ENCODE measurements at places on chromosomes 3 and 15.

DNA sequence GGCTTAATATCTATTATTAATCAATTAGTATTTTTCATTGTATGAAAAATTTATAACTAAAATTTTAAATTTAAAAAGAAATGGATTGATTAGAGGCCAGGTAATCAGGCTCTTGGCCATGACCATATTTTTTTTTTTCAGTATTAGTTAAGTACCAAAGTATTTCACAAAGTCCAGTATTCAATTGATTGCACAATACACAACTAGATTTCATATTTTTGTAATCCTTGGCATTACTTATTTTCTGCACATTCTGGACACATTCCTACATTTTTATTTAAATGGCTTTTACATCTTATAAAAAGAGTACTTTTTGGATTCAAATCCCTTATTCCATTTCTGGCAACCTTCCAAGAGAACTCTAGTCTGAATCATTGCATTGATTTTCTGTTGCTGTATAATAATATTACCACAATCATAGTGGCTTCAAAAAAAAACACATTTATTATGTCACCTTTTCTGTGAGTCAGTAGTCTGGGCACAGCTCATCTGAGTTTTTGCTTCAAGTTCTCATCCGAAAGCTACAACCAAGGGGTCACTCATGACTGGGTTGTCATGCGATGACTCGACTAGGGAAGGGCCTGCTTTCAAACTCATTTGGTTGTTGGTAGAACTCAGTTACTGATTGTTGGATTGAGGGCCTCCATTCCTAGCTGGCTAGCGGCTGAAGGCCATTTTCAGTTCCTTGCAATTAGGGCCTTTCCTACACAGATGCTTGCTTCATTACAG lies 90.7 kb downstream of the CNTN6 start:
- DNase-seq: no peak

DNA sequence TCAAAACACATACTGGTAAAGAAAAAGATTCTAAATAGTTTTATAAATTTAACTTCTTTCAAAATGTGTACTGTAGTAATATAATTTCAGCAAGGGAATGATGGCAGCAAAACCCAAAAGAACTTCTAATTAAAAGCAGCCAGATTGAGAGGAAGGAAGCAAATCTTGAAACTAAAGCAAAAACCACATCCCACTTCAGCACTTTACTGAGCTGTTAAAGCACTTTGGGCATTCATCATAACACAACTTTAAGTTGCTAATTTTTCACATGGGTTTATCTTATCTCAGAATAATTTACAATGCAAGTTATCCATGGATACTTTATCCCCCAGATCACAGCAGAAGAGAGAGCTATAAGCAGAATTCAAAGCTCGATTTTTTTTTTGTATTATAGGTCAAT lies 6.0 kb downstream of the RFC4 start:
- no peak for DNase-seq

DNA sequence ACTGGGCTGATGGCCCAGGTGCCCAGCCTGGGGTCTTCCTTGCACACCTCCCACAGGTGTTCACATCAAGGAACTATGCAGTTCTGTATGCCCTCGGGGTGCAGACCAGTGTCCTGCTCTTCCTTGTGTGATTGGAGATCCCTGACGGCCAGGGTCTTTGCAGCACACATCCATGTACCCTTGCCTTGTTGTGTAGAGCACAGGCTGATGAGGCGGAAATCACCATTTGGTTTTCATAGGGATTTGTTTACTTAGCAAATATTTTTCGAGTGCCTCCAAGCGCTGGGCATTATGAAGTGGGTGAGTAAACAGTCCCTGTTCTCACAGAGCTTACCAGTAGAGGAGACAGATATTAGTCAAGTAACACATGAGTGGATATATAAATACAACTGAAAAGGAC lies 209.3 kb upstream of the UMPS start:
- peak; percentile 97 for DNase-seq

- peak; percentile 31 for DNase-seq
Measured at GRCh38 chr3:185912929-185913901, 24.6 kb downstream of the TRA2B start.

GRCh38 chr3:38084334-38085310 lies 45.6 kb downstream of the DLEC1 start:
- no peak for DNase-seq

DNA sequence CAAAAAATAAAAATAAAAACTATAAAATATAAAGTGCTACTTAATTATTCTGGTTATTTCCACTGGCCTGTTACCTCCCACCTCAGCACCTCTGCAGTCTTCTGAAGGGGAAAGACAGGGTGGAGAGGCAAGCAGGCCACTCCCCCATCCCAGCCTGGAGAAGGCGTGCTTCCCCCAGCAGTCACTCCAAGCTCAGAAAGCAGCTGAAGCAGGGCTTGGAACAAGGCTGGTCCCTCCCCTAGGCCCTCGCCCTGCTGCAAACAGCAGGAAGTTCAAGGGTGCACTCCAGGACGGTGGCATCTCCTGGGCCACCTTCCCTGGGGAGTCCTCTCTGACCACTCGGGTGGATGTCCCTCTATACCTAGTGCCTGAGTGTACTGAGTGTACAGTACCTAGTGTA lies 21.4 kb downstream of the CACNA2D2 start:
- peak; percentile 0 for DNase-seq

DNA sequence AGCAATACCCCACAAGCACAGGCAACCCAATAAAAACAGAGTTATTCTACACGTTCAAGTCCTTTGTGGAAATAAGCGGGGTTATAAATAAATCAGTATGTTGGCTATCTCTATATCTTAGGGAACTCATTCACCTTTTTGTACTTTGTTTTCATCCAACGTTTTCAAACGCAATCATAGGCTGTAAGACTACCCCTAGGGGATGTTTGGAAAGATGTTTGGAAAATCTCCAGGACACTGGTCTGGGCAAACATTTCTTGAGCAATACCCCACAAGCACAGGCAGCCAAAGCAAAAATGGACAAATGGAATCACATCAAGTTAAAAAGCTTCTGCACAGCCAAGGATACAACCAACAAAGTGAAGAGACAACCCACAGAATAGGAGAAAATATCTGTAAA lies 70.1 kb downstream of the CLDN11 start:
- DNase-seq: no peak

GRCh38 chr3:14861031-14861430 lies 42.3 kb downstream of the FGD5 start:
- DNase-seq: no peak

DNA sequence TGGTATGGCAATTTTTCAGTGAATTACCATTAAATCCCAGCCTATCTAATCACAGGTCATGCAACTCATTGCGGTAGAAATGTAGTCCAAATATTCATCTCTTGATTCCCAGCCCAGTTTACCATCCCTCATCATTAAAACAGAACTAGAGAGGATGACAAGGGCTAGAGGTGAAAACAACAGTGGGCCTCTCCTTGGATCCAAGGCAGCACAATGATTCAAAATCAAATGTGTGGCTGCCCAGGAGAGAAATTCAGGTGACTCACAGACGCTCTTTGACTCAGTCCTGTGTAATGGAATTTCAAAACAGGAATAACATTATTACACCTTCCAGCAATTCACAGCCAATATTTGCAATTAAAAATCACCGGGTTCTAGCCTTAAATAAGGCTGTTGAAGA lies 246.5 kb downstream of the TBL1XR1 start:
- DNase-seq: no peak

- DNase-seq: no peak
Measured at GRCh38 chr3:128495435-128495970, 2.5 kb upstream of the GATA2 start.

- DNase-seq: no peak
Measured at GRCh38 chr15:42576776-42577175, 1.4 kb downstream of the STARD9 start.

- DNase-seq: peak; percentile 69
Measured at GRCh38 chr15:35078221-35078915, 6.7 kb downstream of the NANOGP8 start.

GRCh38 chr15:40307421-40308211 lies at the start of gene PLCB2:
Gene PLCB2, minus strand, starts transcription at chr15:40307935. Its CDS starts 263 bp downstream, at chr15:40307672.
- DNase-seq: peak; percentile 48

DNA sequence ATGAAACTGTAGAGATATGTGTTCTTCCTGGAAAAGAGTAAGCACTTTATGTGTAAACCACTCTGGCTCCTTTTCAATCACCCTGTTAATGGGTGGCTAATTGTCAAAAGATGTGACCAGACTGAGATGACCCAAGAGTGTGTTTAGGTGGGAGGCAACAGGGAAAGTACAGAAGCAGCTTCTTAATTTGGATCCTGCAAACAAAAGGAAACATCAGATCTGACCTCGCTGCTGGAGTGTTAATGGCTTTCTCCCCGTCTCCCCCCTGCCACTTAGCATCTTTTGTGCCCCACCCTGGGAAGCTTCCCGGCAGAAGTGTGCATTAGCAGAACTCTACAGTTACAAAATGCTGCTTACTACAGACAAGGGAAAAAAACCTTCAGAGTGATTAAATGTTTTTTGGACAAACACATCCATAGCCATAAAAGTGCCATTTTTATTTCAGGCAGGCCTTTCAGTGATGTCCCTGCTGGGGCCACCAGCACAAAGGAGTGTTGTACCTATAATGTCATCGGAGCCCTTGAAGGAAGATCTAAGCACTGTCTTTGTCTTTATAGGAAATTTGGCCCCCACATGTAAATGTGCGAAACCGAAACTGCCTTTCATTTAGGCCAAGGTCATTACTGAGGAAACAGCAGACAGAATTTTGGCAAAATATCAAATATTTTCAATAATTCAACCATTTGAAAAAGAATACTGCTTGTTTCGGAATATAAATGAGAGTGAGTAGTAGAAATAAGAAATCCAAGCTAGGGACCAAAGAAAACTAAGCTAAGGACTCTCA lies 311.0 kb downstream of the WDR72 start:
- no peak for DNase-seq

DNA sequence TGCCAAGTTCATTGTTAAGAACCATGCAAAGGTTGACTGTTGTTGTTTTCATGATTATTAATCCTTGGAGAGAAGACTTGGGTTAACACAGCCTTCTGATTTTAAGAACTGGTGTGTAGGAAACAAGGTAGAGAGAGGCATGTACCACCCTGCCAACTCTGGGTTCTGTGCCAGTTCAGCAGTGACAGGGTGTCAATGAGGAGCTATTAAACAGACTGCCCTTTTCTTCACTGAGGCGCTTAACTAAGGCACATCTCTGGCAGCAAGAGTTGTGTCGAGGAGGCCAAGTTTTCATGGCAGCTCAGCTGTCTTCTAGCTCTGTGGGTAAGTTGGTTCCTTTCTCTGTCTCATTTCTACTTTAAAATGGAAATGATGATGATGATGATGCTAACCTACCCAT lies 117.6 kb downstream of the FEZF2 start:
- no peak for DNase-seq

GRCh38 chr15:75008629-75009326 lies 13.4 kb downstream of the SCAMP5 start:
- no peak for DNase-seq

DNA sequence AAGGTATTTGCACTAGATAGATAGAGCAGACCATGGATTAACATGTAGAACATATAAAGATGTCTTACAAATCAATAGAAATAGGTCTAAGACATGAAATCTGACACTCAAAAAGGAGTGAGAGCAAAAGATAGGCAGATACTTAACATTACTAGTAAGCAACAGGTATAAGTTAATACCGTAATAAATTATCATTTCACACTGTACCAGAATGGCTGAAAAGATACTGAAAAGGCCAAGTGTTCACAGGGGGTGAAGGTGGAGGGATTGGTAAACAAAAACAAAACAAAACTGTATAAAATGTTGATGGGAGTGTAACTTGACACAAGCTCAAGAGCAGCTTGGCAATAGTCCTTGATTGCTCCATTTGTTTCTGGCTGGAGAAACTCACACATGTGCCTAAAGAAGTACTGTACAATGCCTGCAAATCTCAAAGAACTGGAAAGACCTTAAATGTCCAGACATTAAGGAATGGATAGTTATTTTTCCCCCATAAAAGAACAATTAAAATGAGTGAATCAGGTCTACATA lies 3.5 kb downstream of the NSMCE3 start:
- no peak for DNase-seq
